ENCODE measurements at places on chromosomes 2 and 18.

DNA sequence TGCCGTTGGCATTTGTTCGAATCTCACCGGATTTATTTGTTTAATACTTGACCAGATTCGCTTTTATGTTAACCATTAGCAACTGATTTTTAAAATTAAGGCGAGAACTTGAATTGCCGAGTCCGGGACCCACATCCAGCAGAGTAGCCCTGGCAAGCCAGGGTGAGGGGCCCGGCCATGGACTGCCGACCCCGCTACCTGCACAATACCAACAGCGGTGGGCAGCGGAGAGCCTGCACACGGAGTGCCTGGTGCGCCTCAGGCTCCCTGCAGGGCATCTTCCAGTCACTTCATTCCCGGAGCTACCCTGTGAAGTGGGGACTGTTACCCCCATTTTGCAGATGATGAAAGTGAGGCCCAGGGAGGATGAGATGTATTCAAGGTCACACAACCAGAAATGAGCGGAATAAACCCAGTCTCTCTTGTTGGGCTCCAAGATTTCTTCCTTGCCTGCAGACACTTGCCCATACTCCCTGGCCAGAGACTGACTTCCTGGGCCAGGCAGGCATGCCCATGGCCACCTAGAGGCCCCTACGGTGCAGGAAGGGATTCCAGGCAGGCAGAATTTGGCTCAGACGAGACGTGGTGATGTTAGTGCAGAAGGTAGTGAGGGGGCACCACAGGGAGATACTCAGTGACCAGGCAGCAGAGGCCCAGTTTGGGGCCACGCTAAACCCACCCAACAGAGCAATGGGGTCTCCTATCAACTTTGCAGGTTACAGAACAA is 2.9 kb downstream of the FBLN7 start:
- DNase-seq, result no peak

GRCh38 chr2:158392687-158393086 is 63.9 kb downstream of the CCDC148 start:
- DNase-seq, result no peak

DNA sequence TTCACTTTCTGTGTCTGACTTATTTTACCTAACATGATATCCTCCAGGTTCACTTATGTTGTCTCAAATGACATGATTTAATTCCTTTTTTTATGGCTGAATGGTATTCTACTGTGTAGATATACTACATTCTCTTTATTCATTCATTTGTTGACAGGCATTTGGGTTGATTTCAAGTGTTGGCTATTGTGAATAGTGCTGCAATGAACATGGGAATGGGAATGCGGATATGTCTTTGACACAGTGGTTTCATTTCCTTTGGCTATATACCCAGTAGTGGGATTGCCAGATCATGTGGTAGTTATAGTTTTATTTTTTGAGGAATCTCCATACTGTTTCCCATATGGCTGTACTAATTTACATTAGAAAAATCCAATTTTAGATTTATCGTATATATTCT is 195.4 kb upstream of the KLHL14 start:
- no peak for DNase-seq

DNA sequence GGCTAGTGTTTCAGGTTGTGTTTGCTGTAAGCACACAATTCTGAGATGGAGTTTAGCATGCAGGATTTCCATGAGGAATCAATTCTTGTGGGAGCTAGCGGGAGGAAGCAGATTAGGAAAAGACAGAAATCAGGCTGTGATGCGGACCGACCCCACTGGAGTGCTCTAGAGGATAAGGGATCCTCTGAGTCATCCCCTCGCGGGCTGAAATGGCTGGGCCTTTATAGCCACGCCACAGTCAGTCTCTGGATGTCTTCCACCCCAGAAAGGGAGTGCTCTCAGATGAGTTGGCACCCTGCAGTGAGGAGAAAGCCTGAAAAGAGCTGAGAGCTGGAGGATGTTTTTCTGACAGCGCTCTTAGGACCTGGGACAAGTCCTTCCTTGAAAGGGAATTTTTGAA is 102.4 kb downstream of the GALNT3 start:
- DNase-seq, result no peak

DNA sequence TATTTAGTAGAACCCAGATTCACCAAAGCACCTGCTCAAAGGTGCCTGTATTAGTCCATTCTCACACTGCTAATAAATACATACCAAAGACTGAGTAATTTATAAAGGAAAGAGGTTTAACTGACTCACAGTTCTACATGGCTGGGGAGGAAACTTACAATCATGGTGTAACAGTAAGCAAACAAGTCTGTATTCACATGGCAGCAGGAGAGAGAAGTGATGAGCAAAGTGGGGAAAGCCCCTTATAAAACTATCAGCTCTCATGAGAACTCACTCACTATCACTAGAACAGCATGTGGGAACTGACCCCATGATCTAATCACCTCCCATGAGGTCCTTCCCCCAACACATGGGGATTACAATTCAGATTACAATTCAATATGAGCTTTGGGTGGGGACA is 28.0 kb upstream of the DDX18 start:
- DNase-seq, result no peak
